ELR (cell line): ENCODE measurements at places on chromosomes 6 and 20.

GRCh38 chr6:14981960-14982359 lies 263.9 kb upstream of the JARID2 start:
- DNase-seq, result no peak

DNA sequence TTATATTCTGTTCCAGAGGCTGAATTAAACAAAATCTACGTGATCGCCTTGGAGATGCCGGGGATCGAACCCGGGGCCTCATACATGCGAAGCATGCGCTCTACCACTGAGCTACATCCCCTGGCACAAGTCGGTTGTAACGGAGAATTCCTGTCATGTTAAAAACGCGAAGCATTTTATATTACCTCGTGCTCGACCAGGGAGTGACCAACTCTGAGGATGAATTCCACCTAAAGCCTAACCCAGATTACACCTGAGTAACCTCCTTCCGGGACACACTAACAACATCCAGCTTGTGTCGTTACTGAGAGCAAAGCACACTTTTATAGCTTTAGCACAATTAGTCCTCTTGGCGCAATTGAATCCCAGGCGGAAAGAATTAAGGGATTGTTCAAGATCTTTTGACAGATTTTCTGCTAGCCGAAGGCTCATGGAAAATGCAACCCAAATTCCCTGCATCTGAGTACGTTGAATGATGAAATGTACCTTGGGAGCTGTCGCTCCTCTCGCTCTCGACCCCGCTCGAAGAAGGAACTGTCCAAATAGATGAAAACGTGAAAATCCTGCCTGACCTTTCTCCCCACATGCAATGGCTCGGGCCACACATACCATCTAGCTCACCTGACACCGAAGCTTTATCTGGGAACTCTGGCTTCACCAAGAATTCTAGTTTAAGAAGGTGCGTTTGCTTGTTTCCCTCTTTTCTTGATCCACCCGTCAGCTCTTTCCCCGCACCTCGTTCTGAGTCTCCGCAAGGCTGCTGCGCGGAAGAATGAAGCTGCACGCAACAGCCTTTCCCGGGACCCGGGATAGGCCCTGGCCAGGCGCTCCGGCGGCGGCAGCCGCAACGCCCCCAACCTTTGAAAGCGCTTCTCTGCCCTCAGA lies 148.3 kb downstream of the GPX5 start:
- peak; percentile 80 for DNase-seq

DNA sequence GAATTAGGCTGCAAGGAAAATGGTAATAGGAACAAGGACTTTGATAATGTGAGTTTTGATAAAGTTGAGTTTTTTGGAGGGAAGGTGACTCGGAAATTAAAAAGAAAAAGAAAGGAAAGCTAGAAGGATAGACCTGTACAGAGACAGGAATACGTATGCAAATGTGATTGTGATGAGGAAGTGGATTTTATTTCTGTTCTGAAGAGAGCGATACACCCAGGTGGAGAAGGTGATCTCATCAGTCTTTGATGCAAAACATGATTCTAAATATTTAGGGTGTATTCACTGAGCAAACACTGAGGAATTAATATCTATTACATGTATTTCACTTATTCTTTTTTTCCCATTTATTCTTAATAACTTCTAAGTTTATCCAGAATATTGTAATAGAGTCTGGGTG lies 9.2 kb upstream of the PLEKHG1 start:
- DNase-seq, result no peak

GRCh38 chr20:1805161-1805581 lies 90.0 kb upstream of the SIRPA start:
- no peak for DNase-seq

DNA sequence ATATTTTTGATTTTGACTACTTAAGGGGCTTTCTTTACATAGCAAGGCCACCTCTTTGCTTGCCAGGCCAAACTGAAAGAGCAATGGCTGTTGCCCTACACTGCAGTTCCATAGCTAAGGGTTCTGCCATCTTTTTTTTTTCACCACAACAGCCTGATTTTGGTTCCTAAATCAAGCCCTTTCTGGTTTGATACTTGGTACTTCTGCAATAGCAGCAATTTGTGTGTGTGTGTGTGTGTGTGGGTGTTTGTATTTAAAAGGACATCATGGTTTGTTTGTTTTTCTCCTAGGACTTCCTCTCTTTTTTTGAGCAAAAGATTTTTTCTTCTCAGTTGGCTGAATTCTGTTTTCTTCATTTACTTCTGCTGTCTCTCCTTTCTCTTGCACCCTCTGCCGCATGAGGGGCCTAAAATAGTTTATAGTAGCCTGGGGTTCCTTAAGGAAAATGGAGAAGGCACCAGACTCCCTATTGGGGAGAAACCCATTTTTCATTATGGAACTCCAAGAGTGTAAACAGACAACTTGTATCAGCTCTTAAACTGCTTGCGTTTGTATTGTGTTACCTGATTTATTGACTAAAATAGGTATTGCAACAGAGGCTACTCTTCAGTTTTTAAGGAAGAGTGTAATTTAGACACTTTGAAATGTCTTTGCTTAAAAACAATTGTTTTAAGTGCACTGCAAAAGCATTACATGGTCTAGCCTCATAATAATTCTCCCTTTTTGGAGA lies 12.2 kb upstream of the GCLC start:
- no peak for DNase-seq

GRCh38 chr20:57651881-57652605 lies 31.8 kb upstream of the ZBP1 start:
- no peak for DNase-seq

GRCh38 chr6:71879016-71879415 lies 7.3 kb upstream of the RIMS1 start:
- DNase-seq, result no peak
